ENCODE measurements at places on chromosomes 7 and 10.

DNA sequence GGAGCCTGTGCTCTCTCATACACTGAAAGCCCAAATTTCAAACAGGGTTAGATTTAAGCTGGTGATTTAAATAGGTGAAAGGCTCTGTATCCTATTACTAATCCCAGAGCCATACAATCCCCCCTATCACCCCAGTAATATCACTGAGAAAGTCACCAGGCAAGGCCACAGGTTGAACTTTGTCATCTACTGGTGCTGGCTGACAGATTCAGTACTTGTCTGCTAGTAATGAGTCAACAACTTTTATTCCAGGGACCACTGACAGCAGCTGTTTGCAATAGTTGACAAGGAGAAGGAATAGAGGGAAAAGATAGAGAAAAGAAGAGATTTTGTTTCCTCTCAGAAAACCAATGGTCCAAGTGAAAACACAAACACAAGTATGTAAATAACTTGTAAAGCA, 10.4 kb downstream of the ASB15 start:
- no peak for DNase-seq

GRCh38 chr7:158730383-158731346, 26.1 kb upstream of the NCAPG2 start:
- no peak for DNase-seq

DNA sequence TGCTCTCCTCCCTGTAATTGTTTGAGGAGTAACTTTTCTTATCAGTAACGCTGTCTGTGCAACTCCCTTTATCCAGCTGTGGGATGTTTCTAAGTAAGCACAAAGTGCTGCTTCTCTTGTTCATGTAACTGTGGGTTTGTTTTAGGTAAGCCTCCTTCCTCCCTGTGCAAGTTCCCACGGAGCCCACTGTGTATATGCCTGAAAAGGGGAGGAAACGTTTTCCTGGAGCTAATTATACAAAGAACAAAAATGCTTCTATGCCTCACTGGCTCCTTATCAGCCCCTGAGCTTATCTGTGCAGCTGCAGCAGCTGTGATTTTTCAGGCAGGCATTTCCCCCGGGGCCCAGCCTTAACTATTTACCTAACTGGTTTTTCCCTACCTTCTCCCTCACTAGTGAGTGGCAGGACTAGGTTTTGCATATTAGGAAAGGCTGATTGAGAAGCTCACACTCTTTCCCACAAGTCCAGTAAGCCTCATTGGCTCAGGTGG, 593.4 kb upstream of the GHITM start:
- DNase-seq: no peak

- no peak for DNase-seq
Measured at GRCh38 chr7:116948934-116949333, 4.4 kb upstream of the ST7 start.

GRCh38 chr7:120436487-120437060, 163.6 kb downstream of the KCND2 start:
- DNase-seq: no peak

DNA sequence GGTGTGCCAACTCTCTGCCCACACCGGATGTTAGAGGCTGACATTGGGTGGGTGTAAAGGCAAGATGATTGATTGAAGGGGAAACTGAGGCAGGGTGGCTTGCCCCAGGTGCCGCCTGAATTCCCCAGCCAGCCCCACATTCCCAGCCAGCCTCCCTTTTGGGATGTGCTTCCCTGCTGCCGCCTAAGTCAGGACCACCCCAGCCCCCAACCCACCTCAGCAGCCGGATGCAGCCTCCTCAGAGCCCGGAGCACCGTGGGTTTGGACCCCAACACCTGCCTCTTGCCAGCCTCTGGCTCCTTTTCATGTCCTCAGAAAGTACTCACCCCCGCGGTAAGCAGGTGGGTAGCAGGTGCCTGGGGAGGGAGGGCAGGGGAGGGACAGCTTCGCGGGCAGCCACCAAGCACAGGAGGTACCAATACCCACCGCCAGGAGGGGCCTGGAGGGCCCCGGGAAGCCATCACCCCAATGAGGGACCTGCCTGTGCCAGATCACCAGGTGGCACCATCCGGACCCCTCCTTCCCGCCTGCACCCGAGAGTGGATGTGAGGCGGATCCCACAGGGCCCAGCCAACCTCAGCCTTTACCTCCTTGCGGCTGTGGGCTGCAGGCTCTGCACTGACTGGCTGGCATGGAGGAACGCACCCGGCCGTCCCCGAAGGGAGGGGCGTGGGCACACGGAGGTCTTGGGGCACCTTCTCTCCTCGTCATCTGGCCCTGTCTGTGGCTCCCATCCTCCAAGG, 60.5 kb downstream of the PWWP2B start:
- no peak for DNase-seq

GRCh38 chr10:127937069-127937468, 30.2 kb downstream of the PTPRE start:
- DNase-seq: no peak

- no peak for DNase-seq
Measured at GRCh38 chr7:74010407-74010806, 17.6 kb upstream of the ELN start.

- no peak for DNase-seq
Measured at GRCh38 chr10:110056822-110057221, 49.0 kb downstream of the ADD3 start.

DNA sequence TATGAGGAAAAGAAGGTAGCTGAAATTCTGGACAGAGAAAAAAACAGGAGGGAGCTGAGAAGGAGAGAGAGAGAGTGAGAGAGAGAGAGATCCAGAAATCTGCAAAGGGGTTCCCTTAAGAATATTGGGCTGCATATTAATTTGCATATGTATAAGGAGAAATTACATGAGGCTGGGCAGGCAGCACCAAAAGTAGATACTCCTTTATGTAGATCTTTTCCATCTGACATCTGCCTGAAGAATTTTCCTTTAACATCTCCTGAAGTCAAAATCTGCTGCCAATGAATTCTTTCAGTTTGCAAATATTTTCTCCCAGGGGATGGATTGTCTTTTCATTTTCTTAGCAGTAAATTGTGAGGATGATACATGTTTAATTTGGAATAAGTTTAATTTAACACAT, 1365.3 kb downstream of the GATA3 start:
- no peak for DNase-seq
